HT-29 (cell line): ENCODE measurements at places on chromosomes 16 and 17. TPM values are rescaled to one million over a fixed set of nuclear protein-coding genes. Genes with fewer than 3 reads are reported as not detected.

GRCh38 chr16:1102921-1103635, 7.0 kb upstream of the C1QTNF8 start:
- peak; percentile 50 for DNase-seq

GRCh38 chr16:57324749-57325148, 33.8 kb upstream of the CCL22 start:
- no peak for DNase-seq

DNA sequence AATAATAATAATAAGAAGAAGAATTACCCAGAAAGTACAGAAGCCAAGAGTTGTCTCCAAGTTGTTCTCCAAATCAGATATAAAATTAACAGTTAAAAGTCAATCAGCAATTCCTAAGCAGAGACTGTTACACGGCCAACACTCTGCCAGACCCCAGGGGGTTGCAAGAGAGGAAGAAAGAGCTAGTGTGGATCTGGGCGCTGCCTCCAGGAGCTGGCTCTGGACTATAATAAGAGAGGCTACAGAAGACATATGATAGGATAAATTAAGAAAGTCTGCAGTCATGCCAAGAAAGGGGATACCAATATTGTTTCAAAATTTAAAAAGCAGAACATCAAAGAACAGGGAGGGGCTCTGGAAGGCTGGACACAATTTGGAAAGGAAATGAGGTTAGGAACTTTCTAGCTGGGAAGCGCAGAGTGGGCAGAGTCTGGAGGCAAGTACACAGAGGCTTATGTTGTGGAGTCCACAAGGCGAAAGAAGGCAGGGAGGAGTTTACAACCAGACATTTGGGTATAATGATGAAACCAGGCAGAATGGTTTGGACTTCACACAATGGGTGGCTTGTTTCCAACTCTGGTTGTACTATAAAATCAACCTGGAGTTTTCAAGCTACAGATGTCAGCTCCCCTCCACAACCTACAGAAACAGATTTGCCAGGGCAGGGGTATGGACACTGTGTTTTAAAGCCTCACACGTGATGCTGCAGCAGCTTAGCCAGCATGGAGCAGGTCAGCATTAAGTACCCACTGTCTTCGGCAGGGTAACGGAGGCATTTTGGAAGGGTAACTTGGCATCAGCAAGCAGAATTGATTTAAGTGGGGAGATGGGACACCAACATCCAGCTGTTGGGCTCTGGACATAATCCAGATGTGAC, 49.4 kb downstream of the SLC39A11 start:
- DNase-seq, result no peak

- DNase-seq, result no peak
Observed at GRCh38 chr16:59047114-59047513, 313.0 kb upstream of the GOT2 start.

The ALOX12 gene
- total RNA-seq, result not detected in 2 replicates

The TMEM88 gene
- 0.43 and 0.50 TPM in 2 replicates for total RNA-seq

The LRRC36 gene
- 0.46 TPM in 1 of 2 replicates, not detected in the other for total RNA-seq

The ZG16B gene
- total RNA-seq, result 16.1 and 23.3 TPM in 2 replicates

The HS3ST2 gene
- not detected in 2 replicates for total RNA-seq

DNA sequence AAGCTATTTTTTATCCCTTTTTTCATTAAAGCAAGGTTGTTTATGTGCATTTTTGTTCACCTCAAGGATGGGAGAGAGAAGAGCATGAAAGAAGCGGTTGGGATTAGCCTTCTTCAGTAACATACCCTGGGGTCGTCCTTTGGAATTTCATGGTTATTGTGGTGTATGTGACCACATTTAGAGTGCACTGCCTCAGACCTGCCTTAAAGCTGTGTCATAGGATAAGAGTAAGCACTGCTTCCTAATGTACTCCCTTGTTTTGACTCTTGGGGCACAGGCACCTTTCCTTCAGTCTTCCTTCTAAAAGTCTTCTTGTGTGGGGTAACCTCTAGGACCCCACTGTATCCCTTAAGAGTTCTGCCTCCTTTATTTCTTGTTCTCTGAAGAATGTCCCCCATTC, 28.9 kb downstream of the TNRC6A start:
- no peak for DNase-seq

GRCh38 chr17:82076785-82077591, 11.4 kb upstream of the DUS1L start:
- DNase-seq, result no peak

DNA sequence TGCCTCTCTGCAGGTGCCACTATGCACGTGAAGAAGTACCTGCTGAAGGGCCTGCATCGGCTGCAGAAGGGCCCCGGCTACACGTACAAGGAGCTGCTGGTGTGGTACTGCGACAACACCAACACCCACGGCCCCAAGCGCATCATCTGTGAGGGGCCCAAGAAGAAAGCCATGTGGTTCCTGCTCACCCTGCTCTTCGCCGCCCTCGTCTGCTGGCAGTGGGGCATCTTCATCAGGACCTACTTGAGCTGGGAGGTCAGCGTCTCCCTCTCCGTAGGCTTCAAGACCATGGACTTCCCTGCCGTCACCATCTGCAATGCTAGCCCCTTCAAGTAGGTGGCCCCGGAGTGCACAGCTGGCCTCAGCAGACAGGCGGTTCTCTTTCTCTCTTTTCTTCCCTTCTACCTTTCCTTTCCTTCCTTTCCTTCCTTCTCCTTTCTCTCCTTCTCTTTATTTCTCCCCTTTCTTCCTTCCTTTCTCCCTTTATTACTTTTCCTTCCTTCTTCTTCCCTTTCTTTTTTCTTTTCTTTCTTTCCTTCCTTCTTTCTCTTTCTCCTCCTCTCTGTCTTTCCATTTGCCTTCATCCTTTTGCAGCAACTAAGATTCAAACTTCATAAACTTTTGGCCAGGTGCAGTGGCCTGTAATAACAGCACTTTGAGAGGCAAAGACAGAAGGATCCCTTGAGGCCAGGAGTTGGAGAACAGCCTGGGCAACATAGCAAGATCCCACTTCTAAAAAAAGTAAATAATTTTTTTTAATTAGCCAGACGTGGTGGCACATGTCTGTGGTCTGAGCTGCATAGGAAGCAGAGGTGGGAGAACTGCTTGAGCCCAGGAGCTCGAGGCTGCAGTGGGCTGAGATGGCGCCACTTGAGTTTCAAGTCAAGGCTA, 46.7 kb downstream of the SCNN1B start:
- DNase-seq, result no peak

DNA sequence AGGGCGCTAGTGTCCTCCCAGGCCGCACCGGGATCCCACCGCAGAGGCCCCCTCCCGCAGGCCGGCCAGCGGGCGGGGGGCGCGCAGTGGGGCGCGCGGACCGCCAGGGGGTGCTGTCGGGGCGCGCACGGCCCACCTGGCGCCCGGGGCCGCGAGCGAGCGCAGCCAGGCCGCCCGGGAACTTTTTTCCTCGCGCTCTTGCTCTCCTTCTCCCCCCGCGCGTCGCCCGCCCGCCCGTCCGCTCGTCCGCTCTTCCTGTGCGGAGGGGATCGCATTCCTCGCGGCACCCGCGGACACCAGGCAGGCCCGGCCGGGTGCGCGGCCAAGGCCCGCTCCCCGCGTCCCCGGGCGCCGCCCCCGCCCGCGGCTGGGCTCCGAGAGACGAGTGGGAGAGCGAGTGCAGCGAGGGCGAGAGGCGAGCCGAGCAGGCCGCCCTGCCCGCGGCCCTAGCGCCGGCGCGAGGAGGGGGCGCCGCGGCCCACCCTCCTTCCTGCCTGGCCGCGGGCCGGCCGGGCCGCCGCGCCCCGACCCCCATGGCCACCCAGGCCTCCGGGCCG, at the start of gene RAI1:
RAI1 (plus strand) TSS at position 272 of the 557 bp plus-strand sequence. CDS start 111,491 bp downstream, outside the sequence.
- DNase-seq, result peak; percentile 60

GRCh38 chr17:79563237-79564013, 47.4 kb downstream of the RBFOX3 start:
- no peak for DNase-seq

The ST6GALNAC2 gene
- total RNA-seq, result 1.0 and 2.6 TPM in 2 replicates

- DNase-seq, result peak; percentile 17
Observed at GRCh38 chr16:13426269-13426668, 493.7 kb upstream of the ERCC4 start.

- no peak for DNase-seq
Observed at GRCh38 chr16:89924297-89924924, 1.3 kb downstream of the TUBB3 start.

DNA sequence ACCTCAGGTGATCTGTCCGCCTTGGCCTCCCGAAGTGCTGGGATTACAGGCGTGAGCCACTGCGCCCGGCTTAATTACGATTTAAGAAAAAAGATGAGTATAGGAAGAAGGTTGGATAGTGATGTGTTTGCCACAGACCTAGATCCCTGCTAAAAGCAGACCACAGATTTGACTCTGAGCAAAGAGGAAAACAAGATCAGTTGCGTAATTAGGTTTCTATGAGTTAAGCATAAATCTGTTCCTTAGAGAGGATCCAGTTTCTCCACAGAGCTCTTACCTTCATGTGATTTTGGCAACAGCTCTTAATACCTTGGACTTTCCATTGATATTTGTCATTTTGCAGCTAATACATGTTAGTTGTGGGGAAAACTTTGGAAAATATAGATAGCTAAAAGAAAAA, 31.1 kb downstream of the CDH1 start:
- DNase-seq, result no peak

DNA sequence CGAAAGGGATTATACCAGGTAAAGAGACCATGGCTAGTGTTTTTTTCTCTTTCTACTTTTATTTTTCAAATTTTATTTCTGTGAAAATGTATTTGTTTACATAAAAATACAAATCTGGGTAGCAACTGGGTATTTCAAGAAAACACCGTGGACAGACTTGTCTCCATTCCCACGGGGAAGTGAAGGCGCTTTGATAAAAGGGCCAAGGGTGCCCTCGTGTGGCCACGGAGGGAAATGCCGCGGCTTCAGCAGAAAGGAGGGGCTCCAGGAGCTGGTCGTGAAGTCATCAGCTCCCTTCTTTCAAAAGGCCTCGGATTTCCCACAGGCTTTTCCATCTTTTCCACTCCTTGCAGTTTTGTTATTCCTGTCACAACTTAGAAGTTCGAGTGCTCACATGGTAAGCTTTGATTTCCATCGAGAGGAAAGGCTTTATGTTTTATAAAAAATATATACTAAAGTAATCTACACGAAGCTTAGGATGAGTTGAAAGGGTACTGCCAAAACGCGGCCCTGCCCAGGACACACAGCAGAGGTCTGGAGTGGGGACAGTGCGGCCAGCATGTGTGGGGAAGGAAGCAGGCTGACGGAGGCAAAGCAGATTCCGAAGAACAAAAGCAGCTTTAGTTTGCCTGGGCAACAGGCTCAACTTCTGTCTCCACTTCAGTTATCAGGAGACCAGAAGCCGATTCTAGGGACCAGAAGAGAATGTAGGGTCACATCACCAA, 15.3 kb upstream of the MNT start:
- peak; percentile 81 for DNase-seq

- peak; percentile 63 for DNase-seq
Observed at GRCh38 chr16:66551348-66551759, 1.0 kb upstream of the CKLF start.

DNA sequence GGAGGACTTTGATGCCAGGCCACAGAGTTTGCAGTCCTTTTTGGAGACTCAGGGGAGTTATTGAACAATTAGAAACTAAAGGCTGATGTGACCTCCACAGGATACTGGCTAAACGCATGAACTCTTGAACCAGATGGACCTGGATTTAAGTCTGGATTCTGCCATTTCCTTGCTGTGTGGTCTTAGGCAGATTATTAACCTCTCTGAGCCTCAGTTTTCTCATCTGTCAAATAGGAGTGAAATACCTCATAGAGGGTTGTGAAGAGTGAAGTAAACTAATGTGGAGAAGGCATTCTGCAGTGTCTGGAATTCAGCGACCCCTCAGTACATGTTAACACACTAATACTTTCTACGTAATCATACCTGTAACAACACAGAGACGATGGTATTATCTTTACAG, 93.5 kb downstream of the PRKCB start:
- no peak for DNase-seq

DNA sequence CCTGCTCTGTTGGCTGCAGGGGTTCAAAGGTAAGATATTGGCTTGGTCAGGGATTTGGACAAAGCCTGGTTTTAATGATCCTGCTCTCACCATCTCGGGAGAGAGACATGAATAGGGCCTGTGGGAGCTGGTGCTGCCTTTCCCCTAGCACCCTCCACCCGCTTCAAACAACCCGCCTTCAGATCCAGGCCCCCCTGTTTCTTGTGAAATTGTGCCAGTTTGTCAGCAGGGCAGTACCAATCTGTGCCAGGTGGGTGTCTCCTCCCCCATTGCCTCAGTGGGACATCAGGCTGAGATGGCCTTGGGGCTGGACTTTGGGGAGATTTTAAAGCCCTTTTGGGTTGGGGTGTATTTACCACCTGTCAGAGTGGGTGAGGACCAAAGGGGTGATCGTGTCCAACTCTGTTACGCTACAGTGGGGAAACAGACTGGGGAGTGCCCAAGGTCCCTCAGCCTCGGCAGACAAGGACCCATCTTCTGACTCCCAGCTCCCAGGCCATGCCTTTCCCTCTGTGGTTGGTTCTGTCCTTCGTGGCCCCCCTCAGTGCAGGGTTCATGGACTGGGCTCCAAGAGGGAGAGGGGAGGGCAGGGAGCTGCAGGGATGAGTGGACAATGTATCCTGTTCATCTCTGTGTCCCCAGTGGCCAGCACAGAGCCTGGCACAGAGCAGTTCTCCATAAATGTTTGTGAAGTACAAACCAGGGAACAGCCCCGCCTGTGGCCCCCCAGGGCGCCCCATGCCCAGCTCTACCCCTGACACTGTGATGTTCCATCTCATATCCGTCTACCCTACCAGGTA, 3.3 kb downstream of the ARHGAP23 start:
- DNase-seq, result no peak

The ASPA gene
- not detected in 2 replicates for total RNA-seq

The NPIPA7 gene
- total RNA-seq, result 4.5 TPM in 2 replicates

- DNase-seq, result no peak
Observed at GRCh38 chr17:11795906-11796305, 197.6 kb downstream of the DNAH9 start.

GRCh38 chr16:87968541-87968940, 17.3 kb downstream of the BANP start:
- no peak for DNase-seq

DNA sequence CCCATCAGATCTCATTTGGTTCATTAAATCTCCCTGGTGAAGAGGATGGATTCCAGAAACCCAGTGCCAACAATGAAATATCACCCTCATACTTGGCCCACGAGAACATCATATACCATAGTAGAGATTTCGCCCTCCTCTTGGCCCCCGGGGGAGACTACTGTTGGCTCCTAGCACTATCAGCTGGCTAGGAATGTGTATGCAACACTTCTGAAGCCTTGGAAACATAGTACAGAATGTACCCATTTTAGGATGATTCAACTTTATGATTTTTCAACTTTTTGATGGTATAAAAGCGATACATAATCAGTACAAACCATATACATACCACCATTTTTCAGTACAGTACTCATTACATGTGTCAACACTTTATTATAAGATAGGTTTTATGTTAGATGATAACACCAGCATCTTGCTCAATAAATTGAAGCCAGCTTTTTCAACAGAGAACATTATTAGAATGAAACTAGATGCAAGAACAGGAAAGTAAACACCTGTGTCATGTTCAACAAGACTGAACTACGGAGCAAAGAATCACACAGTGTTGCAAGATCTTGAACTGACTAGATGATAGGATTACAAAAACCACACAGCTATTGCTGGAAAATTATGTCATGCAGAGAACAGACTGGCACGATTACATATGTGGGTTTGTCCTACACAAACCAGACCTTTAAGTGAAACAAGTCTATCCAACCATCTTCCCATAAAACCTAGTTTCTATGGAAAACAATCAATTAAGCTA, 17.2 kb downstream of the RSL1D1 start:
- no peak for DNase-seq

The FLII gene
- 265 and 291 TPM in 2 replicates for total RNA-seq
